ENCODE measurements at places on chromosomes 13 and 19.

GRCh38 chr13:40375489-40376171 is 290.8 kb downstream of the FOXO1 start:
- DNase-seq, result no peak

DNA sequence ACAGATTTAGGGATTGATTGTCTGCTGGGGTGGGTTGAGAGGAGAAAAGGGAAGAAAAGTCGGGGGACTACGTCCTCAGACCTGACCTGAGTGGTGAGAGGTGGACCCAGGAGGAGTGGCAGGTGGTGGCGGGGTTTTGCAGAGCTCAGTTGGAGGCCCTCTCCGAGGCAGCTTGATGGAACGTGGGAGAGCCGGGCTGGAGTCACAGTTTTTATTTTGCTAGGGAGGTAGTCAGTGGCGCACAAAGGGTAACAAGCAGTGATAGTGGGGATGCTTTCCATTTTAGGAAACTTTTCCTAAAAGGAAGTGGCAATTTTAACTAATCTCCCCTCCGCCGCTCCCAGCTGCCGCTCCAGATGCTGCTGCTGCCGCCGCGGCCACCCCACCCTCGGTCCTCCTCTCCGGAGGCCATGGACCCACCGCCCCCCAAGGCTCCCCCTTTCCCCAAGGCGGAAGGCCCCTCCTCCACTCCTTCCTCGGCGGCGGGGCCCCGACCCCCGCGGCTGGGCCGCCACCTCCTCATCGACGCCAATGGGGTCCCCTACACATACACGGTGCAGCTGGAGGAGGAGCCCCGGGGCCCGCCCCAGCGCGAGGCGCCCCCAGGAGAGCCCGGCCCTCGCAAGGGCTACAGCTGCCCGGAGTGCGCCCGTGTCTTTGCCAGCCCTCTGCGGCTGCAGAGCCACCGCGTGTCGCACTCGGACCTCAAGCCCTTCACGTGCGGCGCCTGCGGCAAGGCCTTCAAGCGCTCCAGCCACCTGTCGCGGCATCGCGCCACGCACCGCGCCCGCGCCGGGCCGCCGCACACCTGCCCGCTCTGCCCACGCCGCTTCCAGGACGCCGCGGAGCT is 1.1 kb upstream of the ZNF581 start:
- DNase-seq, result no peak

DNA sequence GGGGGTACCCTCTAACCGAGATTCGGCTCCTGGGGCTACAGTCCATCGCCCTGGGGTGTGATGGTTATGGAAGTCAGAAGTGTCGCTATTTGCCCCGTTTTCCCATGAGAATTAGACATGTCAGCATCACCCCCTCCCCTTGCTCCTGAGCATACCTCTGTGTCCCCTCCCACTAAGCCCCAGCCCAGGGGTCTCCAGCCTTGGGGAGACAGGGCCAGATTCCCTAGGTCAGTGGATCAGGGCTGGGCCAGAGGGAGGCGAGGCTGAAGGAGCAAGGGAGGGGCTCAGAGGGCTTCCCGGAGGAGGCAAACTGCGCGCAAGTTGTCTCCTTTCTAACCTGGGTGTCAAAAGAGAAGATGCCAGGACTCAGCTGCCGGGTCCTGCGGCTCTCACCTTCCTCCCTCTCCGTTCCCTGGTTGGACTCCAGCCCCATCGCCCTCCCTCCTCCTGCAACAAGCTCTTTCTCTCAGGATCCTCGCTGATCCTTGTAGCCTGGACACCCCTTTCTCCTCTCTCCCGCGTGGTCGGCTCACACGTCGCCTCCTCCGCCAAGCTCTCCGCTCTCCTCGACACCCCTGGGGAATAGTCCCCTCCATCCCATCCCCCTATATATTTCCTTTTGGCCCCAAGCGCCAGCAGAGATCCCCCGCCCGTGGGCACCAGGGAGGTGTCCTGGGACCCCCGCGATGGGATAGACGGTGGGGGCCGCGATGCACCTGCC is 459 bp upstream of the TMEM59L start:
- no peak for DNase-seq

DNA sequence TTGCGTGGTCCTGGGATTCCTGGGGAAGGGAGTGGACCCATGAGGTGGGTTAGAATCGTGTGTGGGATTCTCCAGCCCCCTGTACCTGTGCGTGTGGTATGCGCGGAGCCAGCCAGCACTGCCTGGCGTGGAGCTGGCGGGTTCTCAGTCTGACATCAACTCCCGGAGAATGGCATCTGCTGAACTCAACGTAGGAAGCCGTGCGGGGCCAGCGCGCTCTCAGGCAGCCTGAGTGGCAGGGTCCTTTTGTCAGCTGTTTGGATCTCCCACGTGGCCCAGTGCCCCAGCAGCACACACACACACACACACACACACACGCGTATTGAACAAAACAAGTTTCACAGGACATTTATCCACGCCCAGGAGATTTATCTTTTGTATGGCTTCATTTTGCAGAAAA is 28.1 kb downstream of the ATP4B start:
- DNase-seq, result no peak

DNA sequence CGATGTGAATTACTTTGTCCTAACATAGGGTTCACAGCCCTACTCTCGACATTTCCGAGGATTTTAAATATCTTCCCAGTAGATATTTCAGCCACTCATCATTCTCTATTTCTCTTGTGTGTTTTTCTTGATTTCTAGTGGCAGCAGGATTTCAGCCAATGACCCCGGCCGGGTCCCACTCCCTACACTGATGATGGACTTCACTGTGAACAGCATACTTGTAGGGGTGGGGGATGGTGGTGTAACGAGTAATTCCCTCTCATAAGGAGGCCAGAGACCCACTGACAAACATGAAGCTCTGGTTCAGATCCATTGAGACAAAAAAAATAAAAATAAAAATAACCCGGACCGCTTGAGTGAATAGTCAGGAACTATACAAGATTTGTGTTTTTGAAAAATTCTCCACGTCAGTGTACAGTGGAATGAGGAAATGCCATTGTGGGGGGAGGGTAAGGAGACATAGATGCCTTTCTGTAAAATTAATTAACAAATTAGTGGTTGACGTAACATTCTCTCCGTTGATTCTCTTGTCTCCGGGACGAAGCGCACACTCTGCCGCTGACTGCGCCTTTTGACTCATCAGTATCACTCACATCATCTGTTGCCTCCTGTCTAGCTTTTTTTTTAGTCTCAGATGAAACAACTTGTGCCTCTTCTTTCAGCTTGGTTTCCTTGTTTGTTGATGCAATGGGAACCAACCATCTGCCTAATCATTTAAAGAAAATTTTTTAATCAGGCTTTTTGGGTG is 48.8 kb upstream of the IRS2 start:
- DNase-seq, result no peak

DNA sequence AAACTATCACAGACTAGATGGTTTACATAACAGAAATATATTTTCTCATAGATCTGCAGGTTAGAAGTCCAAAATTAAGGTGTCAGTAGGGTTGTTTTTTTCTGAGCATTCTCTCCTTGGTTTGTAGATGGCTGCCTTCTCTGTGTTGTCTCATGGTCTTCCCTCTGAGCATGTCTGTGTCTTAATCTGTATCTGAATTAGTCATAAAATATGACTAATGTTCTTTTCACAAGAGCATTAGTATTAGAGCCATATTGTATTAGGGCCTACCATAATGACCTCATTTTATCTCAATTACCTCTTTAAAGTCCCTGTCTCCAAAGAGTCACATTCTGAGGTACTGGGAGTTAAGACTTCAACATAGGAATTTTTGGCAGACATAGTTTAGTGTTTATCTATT is 77.2 kb upstream of the OBI1 start:
- DNase-seq, result no peak

DNA sequence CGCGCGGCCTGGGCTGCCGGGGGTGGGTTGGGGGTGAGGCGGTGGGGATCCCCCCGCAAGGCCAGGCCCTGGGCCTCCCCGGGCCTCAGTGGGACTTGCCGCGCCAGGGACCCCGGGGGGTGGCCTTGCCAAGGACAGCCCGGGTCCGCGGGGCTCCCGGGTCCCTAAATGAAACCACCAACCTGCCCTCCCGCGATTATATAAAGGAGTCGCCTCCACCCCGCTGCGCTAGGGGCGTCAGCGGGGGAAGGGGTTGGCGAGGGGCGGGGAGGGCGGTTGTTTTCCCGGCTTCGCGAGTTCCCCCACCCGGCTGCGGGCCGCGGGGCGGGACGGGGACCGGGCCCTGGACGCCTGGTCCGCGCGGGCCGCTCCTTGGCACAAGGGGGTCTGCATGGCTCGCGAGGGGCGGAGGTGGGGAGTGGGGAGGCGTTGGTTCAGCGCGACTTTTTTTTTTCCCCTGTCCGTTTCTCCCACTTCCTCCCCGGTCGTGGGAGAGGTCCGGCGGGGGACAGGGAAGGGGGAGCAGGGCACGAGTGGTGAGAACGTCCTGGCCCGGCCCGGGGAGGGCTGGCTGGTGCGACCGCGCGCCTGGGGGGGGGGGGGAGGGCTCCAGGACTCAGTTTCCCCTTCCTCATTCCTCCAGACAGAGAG is 822 bp upstream of the ZBTB7A start:
- no peak for DNase-seq

DNA sequence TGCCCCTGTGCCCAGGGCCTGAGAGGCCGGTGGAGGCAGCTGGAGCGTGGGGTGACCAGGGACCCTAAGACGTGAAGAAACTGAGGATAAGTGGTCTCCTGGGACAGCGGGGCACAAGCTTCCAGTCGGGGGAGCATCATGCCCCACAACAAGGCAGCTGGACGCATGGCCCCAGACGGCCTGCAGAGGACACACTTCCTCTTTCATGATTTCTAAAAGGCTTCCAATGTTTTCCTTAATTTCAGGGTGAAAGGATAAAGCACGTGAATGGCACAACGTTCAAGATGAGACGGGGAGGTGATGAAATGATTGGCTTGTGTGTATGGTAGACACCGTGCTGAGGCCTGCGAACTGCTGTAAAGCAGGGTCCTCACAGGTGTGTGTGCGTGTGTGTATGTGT is 20.2 kb upstream of the MYDGF start:
- DNase-seq, result no peak

- no peak for DNase-seq
Measured at GRCh38 chr19:4181053-4181508, 1.3 kb downstream of the SIRT6 start.
